ENCODE measurements at places on chromosomes 11 and 22. TPM values are rescaled to one million over a fixed set of nuclear protein-coding genes. Genes with fewer than 3 reads are reported as not detected.

Gene MS4A7
- total RNA-seq, result not detected

Gene CD3E
- 0.42 TPM for total RNA-seq

DNA sequence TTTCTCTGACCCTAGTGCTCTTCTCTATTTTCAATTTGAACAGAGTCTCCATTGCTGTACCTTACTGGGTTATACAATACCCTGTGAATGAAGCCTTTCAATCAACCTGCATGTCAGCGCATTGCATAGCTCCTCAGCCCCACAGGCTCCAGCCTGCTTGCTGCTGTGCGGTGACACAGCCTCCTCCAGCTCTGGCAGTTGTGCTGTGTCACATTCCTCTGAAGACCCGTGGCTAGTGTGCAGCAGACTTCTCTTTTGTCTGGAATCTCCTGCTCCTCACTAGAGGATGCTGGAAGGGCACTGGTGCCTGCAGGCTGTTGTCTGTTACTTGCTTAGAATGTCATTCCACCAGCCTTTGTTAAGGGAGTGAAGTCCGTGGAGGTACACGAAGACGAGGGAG, 390.1 kb upstream of the B3GAT1 start:
- no peak for DNase-seq

DNA sequence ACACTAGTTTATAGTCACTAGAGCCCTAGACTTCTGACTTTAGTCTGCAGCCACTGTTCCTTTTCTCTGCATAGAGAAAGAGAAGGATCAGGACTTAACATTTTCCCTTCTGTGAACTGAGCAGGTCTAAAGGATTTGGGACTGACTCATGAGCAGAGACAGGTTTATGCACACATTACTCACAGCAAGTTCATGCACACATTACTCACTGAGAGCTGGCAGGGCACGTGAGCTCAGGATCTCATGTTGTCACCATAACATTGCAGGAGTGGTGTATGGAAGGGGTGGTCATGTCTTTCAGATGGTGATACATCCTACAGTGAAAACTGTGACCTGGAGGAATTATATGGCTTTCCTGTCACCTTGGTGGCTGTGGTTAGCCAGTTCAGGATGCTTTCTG, 56.4 kb downstream of the CEP164 start:
- DNase-seq, result peak; percentile 97

DNA sequence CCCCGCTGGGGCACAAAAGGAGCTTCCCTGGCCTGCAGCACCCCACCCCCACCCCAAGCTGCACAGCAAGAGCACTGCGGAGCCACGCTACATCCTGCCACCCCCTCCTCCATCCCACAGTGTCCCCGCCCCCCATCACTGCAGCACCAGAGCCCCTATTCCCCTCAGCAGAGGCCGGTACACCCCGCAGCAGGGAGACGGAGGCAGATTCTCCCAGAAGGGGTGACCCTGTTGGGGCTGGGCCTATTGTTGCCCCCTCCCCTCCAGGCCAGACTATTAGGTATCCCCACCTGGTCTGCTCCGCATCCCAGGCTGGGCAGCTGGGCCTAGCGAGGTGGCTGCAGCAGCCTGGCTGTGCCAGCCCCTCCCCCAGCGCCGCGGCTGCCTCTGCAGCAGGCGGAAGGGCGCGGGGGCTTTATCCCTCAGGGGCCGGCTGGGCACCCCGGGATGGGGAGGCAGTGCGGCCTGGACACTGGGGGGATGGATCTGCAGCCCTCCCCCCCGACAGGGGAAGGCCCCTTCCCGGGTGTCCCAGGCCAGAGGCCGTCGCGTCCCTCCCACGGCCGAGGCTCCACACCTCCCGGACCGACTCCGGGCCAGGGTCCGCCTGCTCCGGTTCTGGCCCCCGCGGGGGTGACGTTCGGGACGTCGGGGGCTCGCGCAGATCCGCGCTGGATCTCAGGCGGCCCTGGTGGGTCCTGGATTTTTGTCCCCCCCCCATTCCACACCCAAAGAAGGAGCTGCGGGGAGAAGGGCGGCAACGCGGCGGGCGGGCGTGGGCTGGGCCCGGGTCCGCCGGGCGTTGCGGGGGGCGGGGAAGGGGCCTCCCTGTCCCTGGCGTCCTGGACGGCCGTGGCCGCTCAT, 943 bp downstream of the DUSP8 start:
- no peak for DNase-seq

DNA sequence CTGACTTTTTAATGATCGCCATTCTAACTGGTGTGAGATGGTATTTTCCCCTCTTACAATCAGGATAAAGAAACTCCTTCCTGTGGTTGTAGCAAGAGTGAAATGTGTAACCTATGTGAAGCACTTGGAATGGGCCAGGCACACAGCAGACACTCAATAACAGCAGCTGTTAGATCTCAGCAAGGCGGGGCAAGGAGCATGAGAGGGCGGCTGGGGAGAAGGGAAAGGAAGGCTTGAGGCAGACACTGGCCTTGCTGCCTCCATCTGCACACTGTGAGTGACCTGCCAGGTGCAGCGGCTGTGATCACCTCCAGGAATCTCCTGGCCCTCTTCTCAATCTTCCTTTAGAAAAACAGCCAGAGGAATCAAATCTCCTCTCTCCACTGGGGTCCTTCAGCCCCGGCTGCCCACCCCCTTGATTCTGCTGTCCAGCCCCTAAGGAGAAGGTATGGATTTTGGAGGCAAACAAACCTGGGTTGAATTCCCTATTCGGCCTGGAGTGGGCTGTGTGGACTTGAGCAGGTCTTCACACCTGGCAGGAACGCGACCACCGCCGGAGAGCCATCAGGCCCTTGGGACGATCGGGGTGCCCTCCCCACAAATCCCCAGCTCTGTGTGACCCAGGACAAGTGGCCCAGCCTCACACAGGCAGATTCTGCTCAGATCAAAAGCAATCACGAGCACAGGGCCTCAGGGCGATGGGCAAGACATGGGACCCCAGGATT, 49.0 kb downstream of the RPUSD4 start:
- DNase-seq, result no peak

- DNase-seq, result peak; percentile 29
These were observed 116.8 kb downstream of the ARHGAP8 start for GRCh38 chr22:44869196-44869595.

Gene P2RY2
- not detected for total RNA-seq

All from HT1080 (cell line).